ENCODE measurements at places on chromosomes 12 and 14.
A peak's percentile ranks its signal among the peaks of the same experiment; 100 is the strongest.

GRCh38 chr14:99636487-99636886, 8.4 kb upstream of the HHIPL1 start:
- no peak for DNase-seq

- no peak for DNase-seq
Measured at GRCh38 chr12:72509891-72510290, 237.7 kb downstream of the TRHDE start.

- DNase-seq = no peak
Measured at GRCh38 chr12:2236506-2237294, 183.9 kb downstream of the CACNA1C start.

GRCh38 chr12:130764475-130765185, 48.5 kb upstream of the RIMBP2 start:
- DNase-seq = no peak

DNA sequence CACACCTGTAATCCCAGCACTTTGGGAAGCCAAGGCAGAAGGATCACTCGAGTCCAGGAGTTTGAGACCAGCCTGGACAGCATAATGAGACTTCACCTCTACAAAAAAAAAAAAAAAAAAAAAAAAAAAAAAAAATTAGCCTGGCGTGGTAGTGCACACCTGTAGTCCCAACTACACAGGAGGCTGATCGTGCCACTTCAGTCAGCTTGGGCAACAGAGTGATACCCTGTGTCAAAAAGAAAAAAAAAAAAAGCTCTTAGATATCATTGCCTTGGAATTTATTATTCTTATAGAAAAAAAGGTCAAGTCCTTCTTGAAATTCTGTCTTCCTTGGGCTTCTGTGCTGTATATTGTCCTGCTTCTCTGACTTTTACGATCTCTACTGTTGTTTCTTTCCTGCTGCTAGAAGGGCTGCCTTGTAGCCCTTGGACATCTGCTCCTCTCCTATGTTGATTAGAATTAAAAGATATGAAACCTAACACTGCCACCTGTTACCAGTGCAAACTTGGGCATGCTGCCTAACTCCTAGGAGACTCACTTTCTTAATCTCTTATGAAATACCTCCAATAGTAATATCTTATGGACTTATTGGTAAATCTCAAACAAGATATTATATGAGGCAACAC, 5.7 kb downstream of the TMEM19 start:
- no peak for DNase-seq

- DNase-seq = no peak
Measured at GRCh38 chr12:41683023-41683422, 461.7 kb downstream of the GXYLT1 start.

DNA sequence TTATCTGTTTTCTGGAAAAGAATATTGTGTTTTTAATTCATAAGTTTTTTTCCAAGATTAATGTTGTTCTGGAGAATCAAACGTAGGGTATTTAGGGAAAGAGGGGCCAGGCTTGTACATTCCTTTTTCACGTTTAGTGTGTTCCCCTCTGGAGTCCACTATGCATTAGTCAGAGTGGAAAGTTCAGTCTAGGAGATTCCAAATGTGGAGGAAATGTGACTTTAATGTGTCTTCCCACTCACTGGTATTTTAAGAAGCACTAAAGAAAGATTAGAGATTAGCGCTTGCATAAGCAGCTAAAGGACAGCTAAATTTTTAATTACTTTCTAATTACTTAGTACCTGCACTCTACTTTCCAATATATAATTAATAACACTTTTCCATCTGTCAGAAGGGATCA, 4.4 kb upstream of the PDE6H start:
- DNase-seq = no peak

GRCh38 chr12:13179211-13180074, 17.1 kb upstream of the EMP1 start:
- peak; percentile 27 for DNase-seq

- no peak for DNase-seq
Measured at GRCh38 chr12:113870890-113871289, 95.2 kb downstream of the RBM19 start.

DNA sequence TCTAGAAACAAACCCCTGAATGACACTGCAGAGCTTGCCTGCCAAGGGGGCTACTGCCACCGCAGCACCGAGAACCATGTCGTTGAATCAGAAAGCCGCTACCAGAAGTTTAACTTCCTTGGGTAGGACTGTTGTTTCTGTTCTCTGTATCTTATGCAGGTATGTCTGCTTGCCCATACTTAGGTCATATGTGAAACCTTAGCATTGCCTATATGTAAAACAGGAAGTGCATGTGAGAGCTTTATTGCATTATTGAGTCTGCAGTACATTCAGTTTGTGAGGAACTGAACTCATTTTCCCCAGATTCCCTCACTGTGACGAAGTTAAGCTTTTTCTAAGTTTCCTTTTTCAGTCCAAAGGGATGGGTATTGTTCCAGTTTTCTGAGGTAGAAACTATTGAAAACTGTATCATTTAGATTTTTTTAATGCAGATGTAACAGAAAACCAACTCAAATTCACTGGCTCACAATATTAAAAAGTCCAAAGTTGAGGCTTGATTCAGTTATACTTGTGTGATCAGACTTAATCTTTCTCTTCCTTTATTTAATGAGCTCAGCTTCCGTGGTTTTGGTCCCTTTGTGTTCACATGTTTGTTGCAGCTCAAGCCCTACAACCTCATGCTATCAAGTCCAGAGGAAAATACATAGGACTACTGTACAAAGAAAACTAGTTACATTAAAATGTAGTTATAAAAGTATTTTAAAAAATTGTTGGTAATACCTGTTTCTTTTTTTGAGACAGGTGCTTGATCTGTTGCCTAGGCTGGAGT, 6.9 kb downstream of the FBXO34 start:
- DNase-seq = no peak

- no peak for DNase-seq
Measured at GRCh38 chr14:60665177-60665550, 15.9 kb upstream of the SIX1 start.

- DNase-seq = no peak
Measured at GRCh38 chr14:29734732-29735131, 192.9 kb downstream of the PRKD1 start.

DNA sequence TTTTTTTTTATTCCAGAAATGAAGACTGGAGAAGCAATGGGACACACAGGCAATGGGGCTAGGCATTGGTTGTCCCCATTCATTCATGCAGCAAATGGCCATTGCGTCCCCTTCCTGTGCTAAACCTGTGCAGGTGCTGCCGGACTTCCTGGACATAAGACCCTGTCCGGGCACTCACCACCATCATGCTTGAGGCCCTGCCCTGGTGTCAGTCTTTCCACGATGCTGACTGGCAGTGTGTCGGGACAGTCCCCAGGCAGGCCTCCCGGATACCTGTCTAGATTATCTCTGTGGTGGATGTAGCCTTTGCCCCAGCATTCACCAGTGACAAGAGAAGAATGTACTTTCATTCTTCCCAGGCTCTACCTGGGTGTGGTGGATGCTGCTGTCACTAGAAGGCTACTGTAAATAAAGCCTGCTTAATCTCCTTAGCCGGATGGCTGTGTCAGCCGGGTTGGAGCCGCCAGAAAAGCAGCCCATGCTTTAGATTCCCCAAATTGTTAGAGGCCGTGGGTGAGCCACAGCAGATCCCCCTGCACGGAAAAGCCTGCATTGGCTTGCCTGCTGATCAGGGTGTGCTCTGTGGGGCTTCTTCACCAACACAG, 94.5 kb upstream of the PARP11 start:
- DNase-seq = no peak

DNA sequence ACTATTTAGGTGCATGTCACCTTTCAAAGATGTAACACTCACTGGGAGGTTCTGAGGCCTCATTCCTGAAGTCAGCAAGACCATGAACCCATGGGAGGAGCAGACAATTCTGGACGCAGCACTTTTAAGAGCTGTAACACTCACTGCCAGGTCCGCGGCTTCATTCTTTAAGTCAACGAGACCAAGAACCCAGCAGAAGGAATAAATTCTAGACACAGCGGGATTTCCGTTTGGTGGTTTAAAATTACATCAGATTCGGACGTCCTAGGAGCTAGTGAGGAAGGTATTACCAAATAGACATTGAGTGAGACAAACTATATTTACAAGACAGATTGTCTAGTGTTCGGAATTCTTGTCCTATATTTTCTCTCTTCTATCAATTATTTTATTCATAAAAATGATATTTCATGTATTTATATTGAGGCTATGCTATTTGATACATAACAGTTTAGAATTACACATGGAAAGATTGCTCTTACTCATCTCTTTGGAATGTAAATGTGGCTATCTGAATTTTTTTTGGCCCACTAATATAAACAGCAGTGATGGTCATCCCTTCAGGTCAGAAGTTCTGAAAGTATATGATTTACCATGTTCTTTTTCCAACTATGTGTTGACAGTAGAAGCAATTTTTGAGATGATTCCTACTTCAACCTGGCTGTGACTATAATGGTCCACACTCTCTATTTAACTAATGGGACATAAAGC, 1973.0 kb upstream of the FLRT2 start:
- DNase-seq = no peak

- DNase-seq = no peak
Measured at GRCh38 chr12:80086025-80086424, 13.3 kb upstream of the OTOGL start.

- no peak for DNase-seq
Measured at GRCh38 chr14:75191100-75191499, 14.7 kb upstream of the TMED10 start.

- no peak for DNase-seq
Measured at GRCh38 chr14:31113794-31114193, 87.6 kb upstream of the STRN3 start.

GRCh38 chr14:91140672-91141071, 26.8 kb downstream of the DGLUCY start:
- no peak for DNase-seq

GRCh38 chr12:19757317-19757877, 318.1 kb downstream of the AEBP2 start:
- no peak for DNase-seq

GRCh38 chr12:80761838-80762237, 45.1 kb downstream of the MYF5 start:
- DNase-seq = no peak

DNA sequence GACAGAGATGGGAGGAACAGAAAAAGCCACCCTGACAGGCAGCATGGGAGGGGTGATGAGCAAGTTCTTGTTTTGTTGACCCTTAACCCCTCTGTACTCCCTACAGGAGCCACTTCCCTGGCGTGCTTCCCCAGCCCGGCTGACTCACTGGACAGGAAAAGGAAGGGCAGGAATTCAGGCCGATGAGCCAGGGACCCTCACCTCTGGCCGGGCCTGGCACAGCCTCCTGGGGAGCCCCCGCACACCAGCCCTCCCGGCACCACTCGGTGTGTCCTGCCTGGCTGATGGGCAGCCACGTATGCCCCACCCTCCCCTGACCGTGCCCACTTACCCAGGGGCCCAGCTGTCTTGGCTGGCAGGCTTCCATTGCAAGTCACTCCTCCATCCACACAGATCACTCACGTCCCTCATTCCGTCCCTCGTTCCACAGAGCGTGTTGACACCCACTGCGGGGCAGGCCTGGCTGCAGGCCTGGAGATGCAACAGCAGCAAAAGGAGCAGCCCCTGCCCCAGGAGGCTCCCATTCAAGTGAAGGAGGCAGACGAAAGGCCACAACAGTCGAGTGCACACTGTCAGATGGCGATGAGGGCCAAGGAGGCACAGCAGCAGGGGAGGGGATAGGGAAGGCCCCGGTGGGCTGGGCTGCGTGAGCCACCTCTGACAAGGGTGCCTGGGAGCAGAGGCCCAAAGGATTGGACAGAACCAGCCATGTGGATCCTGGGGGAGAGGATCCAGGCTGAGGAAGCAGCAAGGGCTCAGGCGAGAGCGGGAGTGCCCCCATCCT, 19.7 kb upstream of the CD9 start:
- DNase-seq = no peak

- no peak for DNase-seq
Measured at GRCh38 chr14:42011221-42011620, 404.5 kb downstream of the LRFN5 start.

GRCh38 chr14:68630081-68630571, 162.7 kb downstream of the ZFP36L1 start:
- DNase-seq = no peak

DNA sequence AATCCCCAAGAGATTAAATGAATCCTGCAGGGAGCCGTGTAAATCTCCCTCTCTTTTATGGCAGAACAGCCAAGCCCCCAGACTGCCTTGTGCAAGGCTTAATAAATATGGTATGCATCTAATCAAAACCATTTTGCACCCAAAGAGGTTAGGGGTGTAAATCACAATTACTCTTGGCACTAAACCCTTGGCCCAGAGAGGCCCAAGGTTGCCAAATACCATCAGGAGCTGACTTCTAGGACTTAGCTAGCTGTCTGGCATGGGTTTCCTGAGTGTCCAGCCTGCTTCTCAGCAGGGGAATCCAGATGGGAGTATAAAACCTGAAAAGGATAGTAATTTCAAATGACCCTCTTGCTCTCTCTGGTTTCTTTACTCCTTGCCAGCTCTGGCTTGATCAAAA, 610.4 kb downstream of the MED13L start:
- DNase-seq = no peak

GRCh38 chr12:46362895-46363581, 9.5 kb downstream of the SLC38A2 start:
- no peak for DNase-seq

DNA sequence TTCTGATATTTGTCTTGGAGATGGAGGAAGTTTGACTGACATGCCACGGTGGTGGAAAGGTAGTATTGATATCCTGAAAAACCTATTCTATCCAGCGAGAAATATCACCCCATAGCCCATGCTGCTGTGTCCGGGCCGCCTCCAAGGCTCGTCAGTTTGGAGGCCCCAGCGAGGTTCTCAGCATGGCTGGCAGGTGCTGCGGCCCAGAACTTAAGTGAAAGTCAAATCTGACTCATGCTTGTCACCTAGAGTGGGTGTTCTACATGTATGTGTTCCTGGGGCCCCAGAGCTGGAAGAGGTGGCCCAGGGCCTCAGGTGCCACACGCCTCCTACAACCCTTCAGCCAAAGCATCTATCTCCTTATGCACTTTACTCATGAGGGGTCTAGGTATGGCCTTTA, 92.9 kb downstream of the GCH1 start:
- DNase-seq = no peak

- DNase-seq = no peak
Measured at GRCh38 chr12:76259660-76260389, 88.4 kb downstream of the BBS10 start.

- DNase-seq = no peak
Measured at GRCh38 chr12:78244916-78245507, 414.3 kb downstream of the NAV3 start.

GRCh38 chr12:108069651-108070165, 59.4 kb upstream of the WSCD2 start:
- DNase-seq = no peak

GRCh38 chr12:104551-105081, 38.0 kb downstream of the IQSEC3 start:
- DNase-seq = no peak
